ENCODE measurements at places on chromosomes 16 and 17.

DNA sequence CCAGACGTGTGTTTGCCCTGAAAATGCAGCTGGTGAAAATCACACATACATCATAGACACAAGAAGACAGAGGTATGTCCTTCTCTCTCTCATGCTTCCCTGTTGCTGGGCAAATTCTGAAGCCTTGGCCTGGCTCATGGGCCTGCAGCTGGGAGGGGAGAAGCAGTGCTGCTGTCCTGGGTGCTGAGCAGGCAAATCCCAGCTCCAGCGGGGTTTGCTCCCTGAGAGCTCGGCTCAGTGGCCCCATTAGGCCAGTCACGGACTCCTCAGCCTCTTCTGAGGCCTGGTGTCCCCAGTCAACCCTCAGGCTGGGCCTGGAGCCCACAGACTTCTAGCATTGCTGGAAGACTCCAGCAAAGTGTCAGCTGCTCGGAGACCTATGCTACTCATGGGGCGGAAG, 11.7 kb downstream of the RHBDL3 start:
- DNase-seq: no peak

- no peak for DNase-seq
These were observed 147.7 kb upstream of the WSCD1 start for GRCh38 chr17:5922476-5922875.

DNA sequence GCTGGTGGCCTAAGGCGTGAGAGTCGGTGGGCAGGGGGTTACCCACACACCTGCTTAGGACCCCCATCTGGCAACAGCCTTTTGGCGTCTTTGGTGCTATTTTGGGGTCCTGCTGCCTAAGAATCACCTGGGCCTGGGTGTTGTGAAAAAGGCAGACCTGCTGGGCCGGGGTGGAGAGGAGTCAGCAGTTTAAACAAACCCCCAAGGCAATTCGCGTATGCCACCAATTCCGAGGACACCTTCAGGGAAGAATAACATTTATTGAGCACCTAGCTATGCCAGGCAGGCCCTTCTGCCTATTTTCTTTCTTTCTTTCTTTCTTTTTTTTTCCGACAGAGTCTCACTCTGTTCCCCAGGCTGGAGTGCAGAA, 53.9 kb upstream of the TOB1 start:
- DNase-seq: no peak

GRCh38 chr16:71564335-71564967, 12.4 kb downstream of the TAT start:
- peak; percentile 99 for DNase-seq

DNA sequence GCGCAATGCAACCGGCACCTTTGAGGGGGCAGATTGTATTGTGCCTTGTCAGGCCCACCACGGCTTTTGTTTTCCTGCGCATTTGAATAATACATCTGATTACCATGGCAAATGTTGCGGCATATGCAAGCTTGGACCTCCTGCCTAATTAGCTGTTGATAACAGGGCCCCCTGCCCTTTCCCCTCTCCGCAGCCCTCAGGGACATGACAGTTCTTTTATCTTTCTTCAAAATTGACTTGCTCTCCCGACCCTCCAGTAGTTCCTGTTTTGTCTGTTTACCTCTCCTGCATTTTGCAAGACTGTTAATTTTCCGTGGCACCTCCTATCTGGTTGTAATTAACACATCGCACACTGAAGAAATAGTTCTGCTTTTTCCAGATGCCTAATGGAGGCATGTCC, 86.8 kb downstream of the RBFOX1 start:
- no peak for DNase-seq

- DNase-seq: peak; percentile 88
These were observed 23.7 kb upstream of the KDM8 start for GRCh38 chr16:27179500-27180072.

- DNase-seq: no peak
These were observed 801 bp downstream of the CHAD start for GRCh38 chr17:50467855-50468303.

- DNase-seq: peak; percentile 91
These were observed 972 bp downstream of the RSAD1 start for GRCh38 chr17:50479522-50480141.

- no peak for DNase-seq
These were observed 143.7 kb upstream of the COX10 start for GRCh38 chr17:13925579-13925978.

- peak; percentile 84 for DNase-seq
These were observed at the start of gene MGAT5B for GRCh38 chr17:76868176-76868668. Gene MGAT5B, plus strand, starts transcription at chr17:76868404. Its CDS starts 626 bp downstream, at chr17:76869030.

GRCh38 chr17:82519971-82520903, 705 bp downstream of the FOXK2 start:
- DNase-seq: peak; percentile 55

- no peak for DNase-seq
These were observed 100.3 kb downstream of the TANC2 start for GRCh38 chr17:63066158-63066813.
